Stimulated activated CD4-positive, alpha-beta T cell treated with anti-CD3 and anti-CD28 coated beads, Interleukin-2, amount 100 ng/mL, for 4 hours (primary cell): ENCODE measurements at places on chromosomes 4 and X.

DNA sequence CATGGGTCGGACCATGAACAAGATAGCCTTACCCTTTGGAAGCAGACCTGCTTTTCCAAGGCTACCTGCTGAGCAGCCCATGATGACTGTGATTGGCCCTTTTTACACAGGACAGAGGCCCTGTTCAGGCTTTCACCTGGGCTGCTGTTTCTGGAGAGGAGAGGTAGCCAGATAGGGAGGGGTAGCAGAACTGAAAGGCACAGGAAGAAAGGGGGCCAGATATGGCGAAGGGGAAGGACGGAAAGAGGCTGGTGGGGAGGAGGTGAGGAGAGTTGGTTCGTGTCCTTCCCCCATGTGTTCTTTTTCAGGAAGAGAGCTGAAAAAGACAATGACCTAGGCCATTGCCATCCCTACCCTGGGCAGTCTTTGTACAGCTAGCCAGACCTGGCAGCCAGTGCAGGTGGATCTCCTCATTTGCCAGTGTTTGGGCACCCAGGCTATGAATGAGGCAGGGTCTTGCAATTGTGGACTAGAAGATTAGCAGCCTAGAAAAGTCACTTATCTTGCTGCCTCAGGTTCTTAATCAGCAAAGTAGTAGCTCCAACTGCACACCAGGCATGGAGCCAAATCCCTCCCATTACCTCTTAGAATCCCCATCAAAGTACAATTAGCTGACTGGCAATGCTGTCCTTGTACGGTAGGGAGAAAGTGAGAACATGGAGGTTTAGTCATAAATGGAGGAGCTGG is 139.6 kb downstream of the AMMECR1 start:
- no peak for DNase-seq

- DNase-seq, result no peak
These were observed 520 bp downstream of the ACOX3 start for GRCh38 chr4:8439914-8440491.

DNA sequence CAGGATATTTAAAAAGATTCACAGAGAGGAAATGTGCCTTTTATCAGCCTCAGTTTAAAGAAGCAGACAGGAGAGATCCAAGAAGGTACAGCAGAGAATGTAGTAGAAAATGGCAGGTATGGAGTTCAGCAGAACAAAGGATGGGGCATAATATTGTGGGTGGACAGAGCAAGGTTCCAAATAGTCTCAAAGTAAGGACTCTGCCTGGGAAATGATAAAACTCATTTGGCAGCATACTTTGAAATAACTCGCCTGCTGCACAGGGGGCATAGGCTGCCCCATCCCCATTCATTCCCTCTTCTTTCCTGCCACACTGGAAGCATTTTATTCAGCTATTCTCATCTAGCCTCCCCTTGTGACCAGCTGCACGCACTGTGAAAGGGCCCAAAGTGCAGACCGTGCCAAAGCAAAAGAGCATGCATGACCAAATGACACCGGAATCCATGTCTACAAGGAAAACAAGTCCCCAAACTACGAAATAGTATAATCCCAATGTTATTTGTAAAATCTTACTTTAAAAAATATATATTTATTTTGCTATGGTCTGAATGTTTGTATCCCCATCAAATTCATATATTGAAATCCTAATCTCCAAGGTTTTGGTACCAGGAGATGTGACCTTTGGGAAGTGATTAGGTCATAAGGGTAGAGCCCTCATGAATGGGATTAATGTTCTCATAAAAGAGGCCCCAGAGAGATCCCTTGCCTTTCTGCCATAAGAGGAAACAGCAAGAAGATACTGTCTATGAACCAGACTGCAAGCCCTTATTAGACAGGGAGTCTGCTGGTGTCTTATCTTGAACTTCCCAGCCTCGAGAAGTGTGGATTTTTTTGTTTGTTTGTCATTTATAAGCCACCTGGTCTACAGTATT is 77.4 kb upstream of the PRSS48 start:
- no peak for DNase-seq

- no peak for DNase-seq
These were observed 160.5 kb downstream of the TBX22 start for GRCh38 chrX:80174925-80175574.

DNA sequence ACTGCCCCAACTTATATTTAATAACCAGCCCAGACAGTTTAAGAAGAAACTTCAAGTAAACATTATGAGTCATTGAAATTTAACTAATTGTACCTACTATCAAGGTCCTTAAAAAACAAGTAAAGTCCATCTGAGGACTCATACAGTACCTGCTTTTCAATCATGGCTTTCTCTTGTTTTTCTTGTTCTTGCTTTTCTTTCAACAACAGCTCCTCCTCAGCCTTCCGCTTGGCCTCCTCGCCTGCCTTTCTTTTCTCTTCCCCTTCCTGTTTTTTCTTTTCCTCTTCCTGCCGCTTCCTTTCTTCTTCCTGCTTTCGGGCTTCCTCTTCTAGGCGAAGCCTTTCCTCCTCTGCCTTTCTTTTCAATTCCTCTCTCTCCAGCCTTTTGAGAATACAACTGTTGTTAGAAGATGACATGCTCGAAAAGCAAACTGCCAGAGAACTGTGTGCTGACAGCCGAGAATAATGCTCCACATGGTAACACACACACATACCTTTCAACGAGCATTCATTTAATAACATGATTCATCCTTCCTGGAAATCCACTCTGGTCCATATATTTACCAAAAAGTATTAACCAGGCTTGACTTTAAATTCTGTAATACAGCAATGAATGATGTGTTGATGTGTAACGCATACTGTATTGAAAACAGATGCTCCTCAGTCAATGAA is 25.2 kb upstream of the BCLAF3 start:
- no peak for DNase-seq

GRCh38 chrX:105837232-105837631 is 14.9 kb downstream of the NRK start:
- DNase-seq, result no peak

DNA sequence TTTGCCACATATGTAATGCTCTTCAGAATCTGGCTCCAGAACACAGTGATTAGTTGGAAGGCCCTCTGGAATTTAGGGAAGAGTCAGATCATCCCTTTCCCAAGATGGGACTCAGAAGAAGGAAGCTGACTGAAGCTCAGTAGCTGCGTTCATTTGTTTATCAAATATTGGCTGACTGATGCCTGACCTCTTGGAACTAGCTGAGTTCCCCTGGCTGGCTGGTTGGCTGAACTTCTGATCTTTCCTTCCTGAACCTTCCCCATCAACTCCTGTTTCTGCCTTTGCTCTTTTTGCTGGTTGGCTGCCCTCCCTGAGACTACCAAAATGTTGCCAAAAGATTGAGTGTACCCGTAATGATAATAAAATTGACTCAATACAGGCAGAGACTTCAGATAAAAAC is 866.5 kb upstream of the INTU start:
- DNase-seq, result no peak
